Inflammatory macrophage treated with lipopolysaccharide for 1 hour (primary cell): ENCODE measurements at places on chromosomes 5 and 9.

DNA sequence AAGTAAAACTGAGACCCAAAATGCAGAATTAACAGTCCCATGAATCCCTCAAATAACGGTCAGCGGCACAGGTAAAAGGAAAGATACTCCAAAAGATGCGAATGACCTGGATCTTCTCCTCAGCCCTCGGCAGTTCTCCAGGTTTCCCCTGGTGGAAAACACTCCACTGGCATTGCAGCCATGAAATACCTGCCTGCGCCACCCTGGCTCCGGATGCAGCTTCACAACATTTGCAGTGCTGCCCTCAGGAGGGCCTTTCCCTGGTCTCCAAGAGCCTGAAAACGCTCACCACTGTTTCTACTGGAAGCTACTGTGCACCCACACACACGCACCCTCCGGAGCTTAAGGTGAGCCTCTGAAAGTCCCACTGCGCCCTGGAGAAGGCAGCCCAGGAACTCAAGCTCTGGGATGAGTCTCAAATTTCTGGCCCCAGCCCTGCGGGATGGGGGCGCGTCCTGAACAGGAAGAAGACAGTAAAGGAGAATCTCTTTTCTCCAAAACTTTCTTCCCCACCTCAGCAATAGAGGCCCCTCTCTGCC is 612 bp downstream of the UGT3A2 start:
- DNase-seq, result no peak

- no peak for DNase-seq
Observed at GRCh38 chr5:149853701-149854100, 90.9 kb downstream of the PDE6A start.

DNA sequence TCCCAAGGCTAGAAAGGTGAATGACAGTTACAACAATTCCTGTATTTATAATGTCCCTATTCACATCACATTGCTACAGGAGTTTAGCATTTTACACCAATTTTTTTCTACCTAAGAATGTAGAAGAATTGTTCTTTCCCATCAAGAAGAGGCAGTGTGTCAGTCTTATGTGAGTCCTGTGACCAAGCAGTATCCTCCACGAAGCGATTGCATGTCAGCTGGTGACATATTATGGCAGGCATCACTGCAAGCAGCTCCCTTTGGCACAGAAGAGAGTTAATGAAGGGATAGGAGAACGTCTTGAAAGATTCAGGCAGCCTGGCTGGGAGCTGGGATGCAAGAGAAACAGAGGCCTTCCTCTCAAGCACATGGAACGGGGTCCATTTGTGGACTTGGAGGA is 199.8 kb downstream of the SMC2 start:
- no peak for DNase-seq

GRCh38 chr9:87294126-87294525 is 203.5 kb upstream of the DAPK1 start:
- DNase-seq, result no peak
